Osteoblast (primary cell): ENCODE measurements at places on chromosomes 3 and 15. TPM values are rescaled to one million over a fixed set of nuclear protein-coding genes. Genes with fewer than 3 reads are reported as not detected.

DNA sequence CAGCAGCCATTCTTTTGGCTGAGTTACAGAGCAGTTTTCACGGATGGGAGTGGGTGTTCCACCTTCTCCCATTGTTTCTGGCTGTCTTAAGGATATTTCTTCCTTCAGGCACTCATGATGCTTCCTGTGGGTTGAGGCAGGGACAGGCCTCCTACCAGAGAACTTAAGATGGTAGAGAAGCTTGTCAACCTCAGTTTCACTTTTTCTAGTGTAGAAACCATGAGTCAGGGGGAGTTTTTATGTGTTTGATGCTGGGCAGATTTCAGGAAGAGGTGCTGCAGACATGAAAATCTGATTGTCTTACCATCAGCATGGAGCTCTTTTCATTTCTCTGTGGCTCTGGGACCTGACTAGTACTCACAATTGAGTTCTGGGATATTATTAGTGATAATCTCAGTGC is 48.7 kb upstream of the VEPH1 start:
- no peak for DNase-seq

DNA sequence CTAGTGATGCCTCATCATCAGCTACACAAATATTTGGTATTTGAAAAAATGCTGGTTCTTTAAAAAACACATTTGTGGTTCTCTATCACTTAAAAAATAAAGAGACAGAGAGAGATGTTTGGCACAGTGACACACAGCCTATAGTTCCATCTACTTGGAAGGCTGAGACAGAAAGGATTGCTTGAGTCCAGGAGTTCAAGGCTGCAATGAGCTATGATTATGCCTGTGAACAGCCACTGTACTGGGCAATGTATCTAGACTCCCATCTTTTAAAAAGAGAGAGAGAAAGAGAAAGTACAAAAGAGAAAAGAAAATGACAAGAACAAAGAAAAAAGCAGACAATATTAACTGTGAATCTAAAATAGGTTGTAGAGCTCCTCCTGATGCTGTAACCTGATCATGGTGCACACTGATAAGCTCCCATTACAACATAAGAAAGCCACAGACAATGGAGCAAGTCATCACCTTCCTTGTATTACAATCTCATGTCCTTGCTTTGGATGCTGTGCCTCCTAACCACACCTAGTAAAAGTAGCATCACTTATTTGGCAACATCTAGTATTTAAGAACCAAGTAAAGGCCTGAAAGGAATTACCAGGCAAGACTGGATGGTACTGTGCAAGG is 31.7 kb upstream of the MAP4 start:
- DNase-seq, result no peak

DNA sequence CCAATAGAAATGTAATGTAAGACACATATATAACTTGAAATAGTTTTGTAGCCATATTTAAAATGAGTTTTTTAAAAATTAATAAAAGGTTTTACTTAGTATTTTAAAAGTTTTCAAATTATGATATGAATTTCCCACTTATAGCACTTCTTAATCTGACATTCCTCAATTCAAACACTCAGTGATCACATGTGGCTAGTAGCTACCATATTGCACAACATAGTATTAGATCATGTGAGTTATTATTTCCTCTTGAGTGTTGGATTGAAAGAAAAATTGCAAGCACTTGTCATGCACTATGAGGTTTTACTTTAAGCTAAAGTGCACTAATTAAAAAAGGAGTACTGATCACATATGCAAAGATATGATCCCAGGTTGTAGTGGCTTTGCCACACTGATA is 453.4 kb upstream of the ROBO2 start:
- no peak for DNase-seq

DNA sequence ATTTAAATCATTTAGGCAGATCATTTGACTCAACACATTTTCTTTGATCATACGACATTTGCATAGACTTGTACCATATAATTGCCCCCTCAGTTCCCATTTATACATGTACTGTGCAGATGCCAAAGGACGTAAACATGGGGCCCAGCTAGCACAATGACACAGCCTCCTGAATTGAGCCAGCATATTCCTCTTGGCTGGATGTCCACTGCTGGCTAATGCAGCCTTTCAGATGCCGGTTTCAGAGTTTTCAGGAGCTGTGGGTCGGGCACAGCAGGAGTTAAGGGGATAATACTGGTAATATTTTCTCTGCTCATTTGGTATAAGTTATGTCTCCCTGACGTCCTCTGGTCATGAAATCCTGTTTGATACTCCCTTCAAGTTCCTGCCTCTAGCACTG is 39.4 kb downstream of the KAT2B start:
- DNase-seq, result no peak

DNA sequence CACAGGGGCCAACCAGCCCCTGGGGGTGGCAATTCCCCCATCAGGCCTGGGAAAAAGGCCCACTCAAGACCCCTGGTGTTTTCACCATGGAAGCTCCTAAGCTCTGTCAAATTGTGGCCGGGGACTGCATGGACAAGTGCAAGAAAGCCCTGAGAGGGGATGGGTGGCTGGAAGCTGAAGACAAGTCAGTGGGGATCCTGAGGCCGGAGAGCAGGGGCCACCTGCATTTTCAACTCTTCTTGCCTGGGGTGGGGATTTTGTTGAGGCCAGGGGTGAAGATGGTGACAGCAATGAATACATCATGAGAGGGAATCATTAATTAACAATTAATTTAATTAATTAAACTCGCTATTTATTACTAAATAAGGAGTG is 33.9 kb downstream of the FEM1B start:
- DNase-seq, result no peak

GRCh38 chr3:15645246-15645645 is 43.7 kb downstream of the BTD start:
- DNase-seq, result no peak

DNA sequence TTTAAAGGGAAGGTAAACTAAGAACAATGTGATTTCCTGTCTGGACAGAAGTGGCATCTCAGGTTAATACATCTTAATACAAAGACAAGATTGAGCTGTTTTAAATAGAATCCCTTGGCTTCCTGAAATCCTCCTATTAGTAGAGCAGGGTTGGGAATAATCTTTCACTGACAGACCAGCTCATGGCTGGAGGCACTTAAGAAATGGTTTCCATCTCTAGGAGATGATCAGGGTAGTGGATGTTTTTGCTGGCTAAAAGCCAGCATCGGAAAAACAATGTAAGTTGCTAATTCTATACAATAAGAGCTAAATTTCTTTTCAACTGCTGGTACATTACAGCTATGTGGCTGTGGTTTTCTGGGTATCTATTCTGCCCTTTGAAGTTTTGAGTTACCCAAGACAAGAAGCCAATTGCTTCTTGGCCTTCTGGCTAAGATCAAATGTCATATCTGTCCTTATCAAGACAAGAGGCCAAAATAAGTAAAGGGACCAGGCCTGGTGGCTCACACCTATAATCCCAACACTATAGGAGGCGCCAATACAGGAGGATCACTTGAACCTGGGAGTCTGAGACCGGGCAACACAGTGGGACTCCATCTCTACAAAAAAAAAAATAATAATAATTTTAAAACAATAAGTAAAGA is 49.6 kb downstream of the SHQ1 start:
- DNase-seq, result peak; percentile 13

- DNase-seq, result no peak
Measured at GRCh38 chr3:101131767-101132166, 138.5 kb upstream of the ABI3BP start.

GRCh38 chr15:64772488-64772887 is 2.9 kb downstream of the RBPMS2 start:
- peak; percentile 59 for DNase-seq

- DNase-seq, result no peak
Measured at GRCh38 chr3:6351752-6352151, 509.2 kb upstream of the GRM7 start.

- DNase-seq, result no peak
Measured at GRCh38 chr15:49288391-49288790, 118.3 kb downstream of the GALK2 start.

DNA sequence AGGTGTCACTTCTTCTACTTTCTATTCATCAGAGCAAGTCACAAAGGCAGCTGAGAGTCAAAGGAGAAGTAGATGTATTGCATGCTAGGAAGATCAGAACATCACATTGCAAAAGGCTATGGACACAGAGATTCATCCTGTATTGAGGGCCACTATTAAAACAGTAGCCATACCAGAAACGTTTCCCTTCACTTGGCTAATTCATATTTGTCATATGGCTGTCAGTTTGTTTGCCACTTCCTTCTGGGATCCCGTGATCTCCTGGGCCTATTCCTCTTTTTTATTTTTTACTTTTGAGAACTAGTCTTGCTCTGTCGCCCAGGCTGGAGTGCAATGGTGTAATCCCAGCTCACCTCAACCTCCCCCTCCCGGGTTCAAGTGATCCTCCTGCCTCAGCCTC is 184.0 kb upstream of the SATB1 start:
- no peak for DNase-seq

DNA sequence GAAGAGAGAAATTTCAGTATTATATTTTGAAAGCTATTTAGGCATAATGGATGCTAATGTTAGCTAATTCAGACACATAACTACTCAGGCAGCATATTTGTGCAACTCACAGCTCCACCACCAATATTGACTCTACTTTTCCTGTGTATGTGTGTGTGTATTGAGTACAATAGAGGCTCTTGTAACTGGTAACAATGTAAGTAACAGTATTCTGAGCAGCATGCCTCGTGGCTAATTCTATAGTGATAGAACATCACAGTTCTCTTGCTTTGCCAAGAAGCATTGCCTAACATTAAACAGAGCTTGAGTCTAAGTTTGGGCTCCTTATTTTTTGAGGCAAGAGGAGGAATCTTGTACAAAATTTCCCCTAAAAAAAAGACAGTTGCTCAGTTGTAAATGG is 98.6 kb upstream of the ARHGEF26 start:
- DNase-seq, result no peak

GRCh38 chr3:188578576-188579363 is 424.8 kb downstream of the LPP start:
- peak; percentile 46 for DNase-seq

GRCh38 chr3:57627976-57628375 is 30.8 kb upstream of the ARF4 start:
- peak; percentile 11 for DNase-seq

DNA sequence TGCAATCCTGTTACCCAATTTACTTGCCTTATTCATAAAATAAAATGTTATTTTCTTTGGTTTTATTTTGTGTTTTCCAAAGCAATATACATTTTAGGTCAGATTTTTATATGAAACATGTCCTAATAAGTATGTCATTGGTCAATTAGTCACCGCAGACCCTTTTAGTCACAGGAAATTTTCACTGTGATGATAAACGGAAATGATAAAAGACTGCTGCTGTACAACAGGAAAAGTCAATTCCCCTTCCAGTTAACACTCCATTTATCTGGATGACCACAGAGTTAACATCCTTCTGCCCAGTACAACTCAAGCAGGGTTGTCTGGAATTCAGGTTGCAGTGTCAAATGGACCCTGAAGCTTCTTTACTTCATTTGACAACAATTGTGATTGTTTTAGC is 175.2 kb downstream of the LSAMP start:
- no peak for DNase-seq

DNA sequence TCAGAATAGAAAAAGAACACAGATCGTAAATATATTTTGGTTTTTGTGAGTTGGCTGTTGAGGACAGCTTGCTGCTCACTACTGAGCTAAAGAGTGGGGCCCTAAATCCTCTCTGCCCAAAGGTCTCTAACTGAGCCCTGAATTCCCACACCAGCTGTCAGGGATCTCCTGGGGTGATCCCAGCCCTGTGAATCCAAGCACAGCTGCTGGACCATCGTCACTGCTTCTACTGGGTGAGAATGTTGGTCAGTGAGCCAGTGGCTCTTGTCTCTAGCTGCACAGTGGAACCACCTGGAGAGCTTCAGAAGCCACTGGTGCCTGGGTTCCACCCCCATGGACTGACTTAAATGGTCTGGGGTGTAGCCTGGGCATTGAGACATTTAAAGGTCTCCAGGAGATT is 90.5 kb upstream of the IL12A start:
- DNase-seq, result no peak

DNA sequence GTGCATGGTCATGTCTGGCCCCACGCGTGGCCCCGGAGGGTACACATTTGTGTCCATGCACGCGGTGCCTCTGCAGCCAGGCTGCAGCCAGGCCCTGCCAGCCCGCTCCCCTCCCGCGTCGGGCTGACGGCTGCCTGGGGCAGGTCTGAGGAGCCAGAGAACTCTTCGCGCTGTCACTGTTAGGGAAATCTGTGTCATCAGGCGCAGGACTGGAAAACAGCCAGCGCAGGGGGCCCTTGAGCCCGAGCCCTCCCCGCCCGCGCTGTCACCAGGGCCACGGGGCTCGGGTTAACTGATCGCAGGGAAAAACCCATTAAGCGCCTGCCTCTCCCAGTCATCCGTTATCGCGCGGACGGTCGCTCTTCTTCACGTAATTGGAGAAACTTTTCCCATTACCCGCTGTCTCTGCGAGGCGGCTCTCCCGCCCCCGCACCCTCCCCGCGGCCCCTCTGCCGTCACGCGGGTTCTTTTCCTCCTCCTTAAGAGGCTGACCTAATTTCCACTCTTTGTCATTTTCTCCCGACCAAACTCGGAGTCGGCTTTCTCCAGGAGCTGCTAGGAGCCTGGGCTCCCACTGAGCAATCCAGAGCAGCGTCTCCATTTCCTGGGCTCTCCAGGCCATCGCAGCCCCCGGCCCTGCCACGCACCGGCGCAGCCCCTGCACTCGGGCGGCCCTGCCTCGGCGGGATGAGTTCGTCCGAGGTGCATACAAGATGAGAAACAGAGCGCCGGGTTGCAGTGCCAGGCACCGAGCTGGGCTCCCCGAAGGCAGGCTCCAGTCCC is 57.5 kb upstream of the PRR23E start:
- peak; percentile 87 for DNase-seq

- no peak for DNase-seq
Measured at GRCh38 chr3:177746337-177746933, 549.2 kb upstream of the TBL1XR1 start.

GRCh38 chr3:27360113-27361078 is 8.8 kb downstream of the NEK10 start:
- DNase-seq, result no peak

DNA sequence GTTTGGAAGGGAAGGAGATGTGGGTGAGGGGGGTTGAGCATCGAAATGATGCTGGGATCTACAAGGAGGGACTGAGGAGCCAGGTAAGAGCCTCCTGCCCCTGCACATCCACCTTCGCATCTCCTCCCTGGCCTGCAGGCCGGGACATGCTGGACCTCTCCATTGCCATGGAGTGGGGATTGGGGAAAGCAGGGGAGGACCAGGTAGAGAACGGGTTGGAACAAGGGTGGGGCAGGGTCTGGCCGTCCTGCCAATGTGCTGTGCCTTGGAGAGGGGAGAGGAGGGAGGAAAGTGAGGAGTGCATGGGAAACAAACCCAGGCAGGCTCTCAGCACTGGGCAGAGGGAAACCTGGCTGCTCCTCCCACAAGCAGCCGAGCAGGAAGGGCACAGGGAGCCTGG is 10.6 kb downstream of the PLA2G4B start:
- DNase-seq, result no peak

Gene FILIP1L
- total RNA-seq, result 5.8 and 5.9 TPM in 2 replicates

Gene CNTN4
- under 0.01 TPM in 1 of 2 replicates, not detected in the other for total RNA-seq

Gene SLC24A5
- not detected in 2 replicates for total RNA-seq

Gene CSPG4
- 11.5 and 20.3 TPM in 2 replicates for total RNA-seq

Gene AGBL1
- not detected in 2 replicates for total RNA-seq

Gene PDZRN3
- total RNA-seq, result 18.3 and 26.4 TPM in 2 replicates

Gene HRH1
- total RNA-seq, result 9.8 and 12.4 TPM in 2 replicates

Gene GASK1A
- total RNA-seq, result 0.72 and 0.88 TPM in 2 replicates

Gene GOLGA6D
- total RNA-seq, result not detected in 2 replicates

Gene GPR171
- total RNA-seq, result not detected in 2 replicates

Gene CYP1A1
- 0.36 TPM in 1 of 2 replicates, not detected in the other for total RNA-seq

Gene RGMA
- total RNA-seq, result 2.5 and 3.2 TPM in 2 replicates

Gene PRTG
- total RNA-seq, result 4.7 and 5.6 TPM in 2 replicates

Gene PPM1M
- 23.9 and 28.2 TPM in 2 replicates for total RNA-seq

Gene CTXN2
- total RNA-seq, result not detected in 2 replicates

Gene ECT2
- 21.8 and 23.2 TPM in 2 replicates for total RNA-seq

Gene DNAH12
- total RNA-seq, result under 0.01 TPM in 2 replicates

Gene EBLN2
- 6.2 and 7.4 TPM in 2 replicates for total RNA-seq

Gene USF3
- 10.5 and 11.2 TPM in 2 replicates for total RNA-seq
